ENCODE measurements at places on chromosomes 6 and 20.

DNA sequence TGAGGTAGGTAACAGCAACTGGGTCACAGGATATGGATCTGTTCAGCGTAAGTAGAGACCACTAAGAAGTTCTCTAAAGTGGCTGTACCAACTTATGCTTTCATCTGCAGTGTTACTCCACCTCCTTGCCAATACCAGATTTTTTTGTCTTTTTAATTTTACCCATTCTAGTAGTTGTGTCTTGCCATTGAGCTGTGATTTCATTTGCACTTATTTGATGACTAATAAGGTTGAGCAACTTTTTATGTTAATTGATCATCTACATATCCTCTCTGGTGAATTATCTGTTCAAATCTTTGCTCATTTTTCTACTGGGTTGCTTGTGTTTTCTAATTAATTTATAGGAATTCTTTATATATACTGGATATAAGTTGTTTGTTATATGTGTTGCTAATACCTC, 82.9 kb downstream of the OGFRL1 start:
- no peak for DNase-seq

GRCh38 chr6:137944793-137945498, 77.9 kb downstream of the TNFAIP3 start:
- DNase-seq: no peak

- DNase-seq: no peak
These were observed 75.3 kb downstream of the REV3L start for GRCh38 chr6:111407686-111408085.

DNA sequence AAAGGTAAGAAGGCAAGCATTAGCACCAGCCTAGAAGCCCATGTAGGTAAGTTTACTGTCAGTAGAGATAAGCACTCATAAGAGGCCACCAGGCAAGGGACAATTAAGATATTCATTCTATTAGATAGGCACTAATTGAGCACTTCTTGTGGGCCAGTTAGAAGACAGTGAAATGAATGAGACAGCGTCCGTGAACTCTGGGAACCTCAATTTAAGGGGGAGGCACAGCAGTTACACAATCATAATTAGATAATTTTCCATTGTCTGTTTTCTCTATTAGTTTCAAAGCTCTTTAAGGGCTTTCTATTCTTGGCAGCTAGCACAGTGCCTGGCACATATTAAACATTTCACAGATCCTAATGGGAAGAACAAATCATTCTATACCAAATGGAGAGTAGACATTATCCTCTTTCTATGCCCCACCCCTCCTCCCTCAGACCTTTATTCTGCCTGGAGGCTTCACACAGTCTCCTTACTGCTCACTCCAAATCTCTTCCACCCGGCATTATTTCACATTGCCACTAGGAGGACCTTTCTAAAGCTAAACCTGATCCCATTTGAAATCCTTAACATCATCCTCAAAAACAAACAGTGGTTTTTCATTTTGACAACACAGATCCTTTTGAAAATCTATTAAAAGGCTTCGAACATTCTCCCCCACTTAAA, 529.6 kb downstream of the ADGRB3 start:
- no peak for DNase-seq

- DNase-seq: no peak
These were observed 94.8 kb upstream of the OPRM1 start for GRCh38 chr6:153944201-153944600.

DNA sequence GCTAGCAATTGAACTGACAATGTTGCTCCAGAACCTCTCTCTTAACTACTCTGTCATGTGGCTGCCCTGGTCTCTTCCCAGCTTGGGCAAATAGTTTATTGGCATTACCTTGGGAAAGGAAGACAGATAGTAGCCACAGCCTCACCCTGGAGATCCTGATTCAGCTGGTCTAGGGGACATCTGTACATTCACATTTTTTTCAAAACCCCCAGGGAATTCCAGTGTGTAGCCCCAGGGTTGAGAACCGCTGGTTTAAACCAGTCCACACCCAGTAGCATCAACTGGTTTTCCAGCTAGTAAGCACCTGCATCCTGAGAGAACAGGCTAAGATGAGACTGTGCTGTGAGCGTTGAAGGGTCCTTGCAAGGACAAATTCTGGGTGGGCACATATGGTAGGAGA, 9.6 kb downstream of the SCUBE3 start:
- no peak for DNase-seq

GRCh38 chr6:80215063-80215462, 108.6 kb downstream of the BCKDHB start:
- DNase-seq: no peak

DNA sequence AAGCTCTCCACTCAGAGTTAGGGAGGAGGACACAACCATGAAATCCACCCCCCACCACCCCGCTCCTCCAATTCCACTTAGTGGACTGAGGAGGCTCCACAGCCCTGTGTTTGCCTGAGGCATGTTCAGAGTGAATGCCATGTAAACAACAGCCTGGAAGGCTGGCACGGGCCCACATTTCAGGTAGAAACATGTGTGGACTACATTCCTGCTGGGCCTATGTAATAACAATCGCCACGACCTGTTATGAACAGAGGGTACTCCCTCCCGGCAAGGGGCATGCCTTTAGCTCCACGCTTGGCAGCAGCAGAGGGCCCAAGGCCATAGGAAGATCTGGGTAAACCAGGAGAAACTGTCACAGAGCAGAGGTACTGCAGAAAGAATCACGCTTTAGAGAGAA, 65.5 kb downstream of the ISM1 start:
- DNase-seq: no peak

- no peak for DNase-seq
These were observed 1.1 kb upstream of the DCBLD1 start for GRCh38 chr6:117481278-117481925.

DNA sequence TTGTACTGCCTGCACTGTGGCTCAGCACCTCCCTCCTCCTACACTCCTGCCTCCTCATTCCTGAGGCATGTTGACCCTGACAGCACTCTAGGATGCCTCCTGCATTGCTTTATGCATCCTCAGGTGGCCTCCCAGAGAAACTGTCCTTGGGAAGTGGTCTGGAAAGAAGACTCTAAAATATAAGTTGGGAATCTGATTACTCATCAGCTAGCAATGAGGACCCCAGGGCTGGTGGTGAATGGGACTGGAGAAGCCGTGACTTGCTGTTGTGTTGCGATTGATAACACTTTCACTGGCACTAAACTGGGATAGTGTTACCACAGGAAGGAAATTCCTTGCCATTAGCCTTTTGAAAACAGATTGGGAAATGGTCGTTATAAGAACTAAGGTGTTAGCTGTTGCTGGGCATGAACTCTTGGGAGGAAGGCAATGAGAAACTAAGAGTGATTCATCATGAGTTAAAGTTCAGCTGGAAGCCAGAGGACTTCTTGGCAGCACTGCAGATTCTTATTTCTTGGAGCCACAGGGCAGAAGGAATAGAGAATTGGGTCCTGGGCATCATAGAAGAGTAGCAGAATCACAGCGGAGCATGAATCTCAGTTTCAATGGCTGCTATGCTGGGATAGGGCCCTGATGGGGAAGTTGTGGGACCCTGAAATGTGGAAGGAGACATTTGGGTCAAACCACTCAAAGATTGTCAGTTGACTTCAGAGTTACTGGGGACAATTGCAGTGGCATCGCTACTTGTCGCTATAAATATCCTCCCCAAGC, 10.1 kb upstream of the SIRPD start:
- no peak for DNase-seq

All from NCI-H2081 treated with DMSO at 0.1 percent for 48 hours (cell line).